ENCODE measurements at places on chromosomes 6 and 20.

DNA sequence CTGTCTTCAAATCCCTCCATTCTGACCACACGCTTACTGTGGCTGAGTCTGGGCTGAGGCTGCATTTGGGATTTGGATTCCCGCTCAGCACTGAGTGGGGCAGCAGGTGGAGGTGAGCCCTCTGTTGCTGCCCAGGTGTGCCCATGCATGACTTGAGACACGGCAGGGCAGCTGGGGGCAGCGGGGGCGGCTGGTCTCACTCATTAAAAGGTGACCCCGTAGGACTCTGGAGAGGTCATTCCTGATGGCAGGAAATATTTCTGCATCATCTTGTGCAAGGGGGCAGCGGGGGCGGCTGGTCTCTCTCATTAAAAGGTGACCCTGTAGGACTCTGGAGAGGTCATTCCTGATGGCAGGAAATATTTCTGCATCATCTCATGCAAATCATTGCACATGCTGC is 49.8 kb downstream of the SMOC2 start:
- no peak for DNase-seq

DNA sequence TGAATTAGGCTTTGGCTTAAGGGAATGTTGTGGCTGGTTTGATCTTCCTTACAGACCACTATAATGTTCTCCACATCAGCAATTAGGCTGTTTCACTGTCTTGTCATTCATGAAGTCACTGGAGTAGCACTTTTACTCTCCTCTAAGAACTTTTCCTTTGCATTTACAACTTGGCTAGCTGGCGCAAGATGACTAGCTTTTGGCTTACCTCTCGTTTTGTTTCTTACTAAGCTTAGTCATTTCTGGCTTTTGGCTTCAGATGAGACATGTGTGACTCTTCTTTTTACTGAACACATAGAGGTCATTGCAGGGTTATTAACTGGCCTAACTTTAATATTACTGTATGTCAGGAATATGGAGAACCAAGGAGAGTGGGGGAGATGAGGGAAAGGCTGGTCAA is 143.2 kb downstream of the PTCHD4 start:
- DNase-seq = no peak

DNA sequence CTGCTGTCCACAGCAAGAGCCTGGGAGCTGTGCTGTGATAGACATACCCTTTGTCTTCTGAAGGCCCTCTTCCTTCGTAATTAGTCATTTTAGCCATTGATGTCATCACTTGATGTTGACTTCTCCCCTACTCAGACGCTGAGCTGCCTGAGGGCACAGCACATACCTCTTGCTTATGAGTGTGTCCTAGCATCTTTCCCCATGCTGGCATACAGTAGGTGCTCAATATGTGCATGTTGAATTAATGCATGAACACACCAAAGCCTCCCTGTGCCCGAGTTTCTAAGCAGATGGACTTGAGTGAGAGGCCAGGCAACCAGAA is 35.8 kb upstream of the FAM83D start:
- no peak for DNase-seq

DNA sequence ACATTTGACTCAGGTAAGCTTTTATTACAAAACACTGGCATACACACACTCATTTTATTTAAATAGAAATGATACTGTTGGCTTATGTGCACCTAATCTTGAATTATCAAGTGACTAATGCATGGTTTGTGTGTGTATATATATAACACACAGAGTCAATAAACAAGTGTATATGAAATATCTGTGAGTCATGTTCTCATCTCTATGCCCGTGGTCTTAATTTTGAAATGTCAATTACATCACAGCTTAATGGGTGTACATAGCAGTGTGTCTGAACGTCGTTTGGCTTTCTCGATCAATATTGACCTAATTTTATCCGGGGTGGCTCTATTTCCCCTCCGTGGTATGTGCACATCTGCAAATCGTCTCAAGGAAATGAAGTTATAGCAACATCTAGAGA is 104.0 kb upstream of the ZFP64 start:
- no peak for DNase-seq

GRCh38 chr6:36650848-36651478 is 27.6 kb upstream of the CDKN1A start:
- no peak for DNase-seq

DNA sequence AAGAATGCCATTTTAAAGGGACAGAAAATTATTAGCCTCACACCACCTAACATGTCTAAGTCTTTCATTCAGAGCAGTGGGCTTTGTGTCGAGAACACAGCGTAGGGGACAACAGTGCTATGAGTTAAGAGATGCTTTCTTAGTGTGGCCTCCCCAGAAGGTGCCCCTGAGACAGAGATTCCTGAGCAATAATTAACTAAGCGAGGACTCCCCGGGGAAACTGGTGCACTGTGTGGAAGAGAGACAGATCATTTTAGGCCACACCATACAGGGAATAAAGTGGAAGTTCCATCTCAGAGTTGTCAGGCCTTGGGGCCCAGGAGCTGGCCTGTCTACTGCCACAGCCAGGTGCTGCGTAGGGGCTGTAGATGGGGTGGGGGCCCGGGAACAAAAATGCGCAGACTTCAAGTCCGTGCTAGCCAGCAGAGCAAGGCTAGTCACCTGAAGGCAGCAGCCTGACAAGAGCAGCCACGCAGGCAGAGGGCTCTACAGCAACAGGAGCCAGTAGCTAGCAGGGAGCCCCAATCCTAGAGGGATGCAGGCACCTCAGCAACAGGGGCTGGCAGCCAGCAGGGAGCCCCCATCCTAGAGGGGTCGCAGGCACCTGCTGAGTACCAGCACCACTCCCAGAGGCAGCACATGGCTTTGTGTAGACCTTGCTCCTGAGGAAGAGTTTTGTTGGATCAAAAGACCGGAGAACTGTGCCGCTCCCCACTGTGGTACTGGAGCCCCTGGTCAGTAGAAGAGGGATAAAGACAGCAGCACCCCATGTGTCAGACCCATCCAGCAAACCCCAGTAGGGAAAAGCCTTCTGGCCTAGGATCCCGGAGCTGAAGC is 63.0 kb upstream of the NXT1 start:
- DNase-seq = peak; percentile 7

DNA sequence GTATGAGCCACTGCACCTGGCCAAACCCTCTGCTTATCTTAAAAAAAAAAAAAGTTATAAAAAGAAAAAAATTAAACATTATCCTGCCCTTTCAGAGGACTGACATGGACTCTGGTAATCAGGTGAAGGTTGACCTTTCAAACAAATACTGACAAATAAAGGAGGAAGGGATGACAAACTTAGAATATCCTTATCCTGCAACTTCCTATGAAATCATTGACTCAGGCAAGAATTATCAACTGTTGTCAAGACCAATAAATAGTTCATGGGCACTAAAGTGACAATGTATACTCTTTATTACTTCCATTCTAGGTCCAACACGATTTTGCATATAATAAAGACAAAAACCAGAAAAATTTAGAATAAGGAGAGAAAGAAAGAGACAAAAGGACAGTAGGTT is 117.9 kb downstream of the KIF16B start:
- DNase-seq = no peak

DNA sequence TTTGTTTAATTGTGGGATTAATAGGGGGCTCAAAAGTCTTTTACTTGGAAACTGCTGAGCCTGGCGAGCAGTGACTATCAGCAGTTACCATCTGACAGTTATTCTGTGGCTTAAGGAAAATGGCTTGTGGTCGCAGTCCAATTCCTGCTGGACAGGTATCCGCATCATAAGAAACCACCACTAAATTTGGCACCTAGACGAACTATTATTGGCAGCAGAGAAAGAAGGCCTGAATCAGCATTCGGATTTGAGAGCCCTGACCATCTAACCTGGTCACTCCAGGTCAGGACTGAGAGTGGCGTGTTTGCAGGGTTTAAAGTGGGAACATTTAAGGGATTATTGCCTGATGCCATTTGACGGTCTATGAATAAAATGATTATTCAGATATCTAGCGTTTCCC is 146.4 kb downstream of the RPS12 start:
- no peak for DNase-seq

DNA sequence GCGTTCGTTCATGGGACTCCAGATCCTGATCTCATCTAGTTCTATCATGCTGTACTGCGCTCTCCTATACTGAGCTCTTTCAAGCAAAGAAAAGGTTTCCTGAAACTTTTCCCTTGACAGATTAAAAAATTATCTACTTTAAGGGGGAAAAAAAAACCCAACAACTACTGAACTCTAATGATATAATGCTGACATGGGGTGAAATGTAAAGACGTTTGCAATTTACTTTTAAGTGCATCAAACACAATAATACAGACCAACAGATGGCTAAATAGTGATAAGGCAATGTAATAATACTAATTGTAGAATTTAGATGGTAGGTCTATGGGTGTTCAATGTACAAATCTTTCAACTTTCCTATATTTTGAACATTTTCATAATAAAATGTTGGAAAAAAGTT is 16.4 kb downstream of the TOMM34 start:
- no peak for DNase-seq

DNA sequence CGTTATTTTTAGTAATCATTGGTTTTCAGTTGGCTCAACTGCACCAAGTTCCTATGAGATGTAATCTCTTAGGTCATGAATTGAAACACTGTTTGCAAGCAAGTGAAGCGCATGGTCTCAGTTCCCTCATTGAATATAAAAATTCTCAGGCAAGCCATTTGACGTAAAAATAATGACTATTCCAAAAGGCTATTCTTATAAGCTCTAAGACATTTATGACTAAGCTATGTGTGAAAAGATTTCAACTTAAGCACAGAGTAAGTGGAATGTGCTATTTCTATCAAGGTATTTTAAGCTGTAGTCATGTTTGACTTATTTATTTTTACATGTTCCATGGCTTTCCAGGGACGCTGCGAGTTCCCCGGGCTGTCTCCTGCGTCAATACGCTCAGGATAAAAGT is 248.5 kb downstream of the THBS2 start:
- no peak for DNase-seq

DNA sequence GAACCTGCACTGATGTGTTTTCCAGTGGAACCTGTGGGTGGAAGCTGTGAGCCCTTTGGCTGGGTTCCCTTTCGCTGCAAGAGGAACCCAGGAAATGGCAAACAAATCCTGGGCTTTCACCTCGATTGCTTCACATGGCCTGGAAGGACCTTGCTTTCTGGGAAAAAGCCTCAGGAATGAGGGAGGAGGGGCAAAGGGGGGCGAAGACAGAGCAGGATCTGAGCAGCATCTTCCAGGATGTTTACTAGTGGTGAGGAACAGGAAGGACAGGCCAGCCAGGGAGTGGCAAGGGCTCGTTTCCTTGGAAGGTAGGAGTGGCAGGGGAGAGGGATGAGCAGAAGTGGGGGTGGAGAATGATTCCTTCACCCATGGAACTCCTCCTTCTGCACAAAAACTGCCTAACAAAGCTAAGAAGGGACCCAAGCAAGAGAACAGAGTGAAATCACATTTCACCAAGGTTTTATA is 5.9 kb downstream of the SLC2A10 start:
- peak; percentile 51 for DNase-seq

Data from kidney (tissue), 22 donors.